ENCODE measurements at places on chromosomes 2 and 18.

GRCh38 chr2:70728128-70728527 is 39.9 kb downstream of the ADD2 start:
- DNase-seq: no peak

DNA sequence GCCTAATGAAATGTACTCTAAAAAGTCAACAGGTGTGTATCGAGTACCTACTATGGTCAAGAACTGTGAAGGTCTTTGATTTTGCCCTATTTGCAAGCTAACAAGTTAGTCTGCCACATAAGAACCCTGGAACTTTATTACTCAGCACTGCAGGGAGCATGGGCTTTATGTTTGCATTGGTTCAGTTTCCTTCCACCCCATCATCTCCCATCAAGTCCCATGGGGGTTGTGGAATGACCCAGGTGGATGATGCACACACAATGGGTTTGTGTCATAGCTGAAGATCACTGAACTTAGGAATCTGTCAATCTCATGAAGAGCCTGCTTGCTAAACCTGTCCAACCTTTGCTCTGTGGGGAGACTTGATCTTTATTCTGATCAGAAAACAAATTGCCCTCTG is 265.5 kb downstream of the RPRM start:
- no peak for DNase-seq

- no peak for DNase-seq
Observed at GRCh38 chr18:76518860-76519538, 24.0 kb upstream of the ZNF516 start.

DNA sequence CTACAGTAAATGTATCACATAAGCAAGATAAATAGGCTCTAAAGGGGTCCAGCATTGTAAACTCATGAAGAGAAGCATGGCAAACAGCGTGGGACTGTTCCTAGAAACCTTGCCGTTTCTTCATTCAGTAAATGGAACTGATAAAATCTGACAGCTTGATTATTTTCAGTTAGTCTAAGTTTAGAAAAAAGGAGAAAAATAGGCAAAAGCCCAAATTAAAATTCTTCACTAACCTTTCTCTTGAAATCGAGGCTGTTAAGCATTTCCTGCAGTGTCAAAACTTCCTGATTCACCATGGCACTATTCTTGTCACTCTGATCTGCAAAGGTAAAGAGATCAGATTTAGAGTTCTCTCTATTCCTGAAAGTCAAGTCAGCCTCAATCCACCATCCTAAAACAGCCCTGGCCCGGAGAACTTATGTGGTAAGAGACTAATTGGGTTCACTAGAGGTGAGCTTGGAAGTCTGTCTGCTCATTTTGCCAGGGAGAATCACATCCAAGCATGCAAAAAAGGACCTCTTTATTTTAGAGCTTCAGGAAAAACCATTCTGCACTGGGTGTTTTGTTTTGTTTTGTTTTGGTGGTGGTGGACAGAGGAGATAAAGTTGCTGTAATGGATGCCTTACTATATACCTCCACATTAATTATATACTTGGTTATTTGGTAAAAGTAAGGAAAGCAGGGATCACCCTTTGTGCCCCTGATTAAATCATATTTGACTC is 52.4 kb upstream of the STAT1 start:
- peak; percentile 25 for DNase-seq

DNA sequence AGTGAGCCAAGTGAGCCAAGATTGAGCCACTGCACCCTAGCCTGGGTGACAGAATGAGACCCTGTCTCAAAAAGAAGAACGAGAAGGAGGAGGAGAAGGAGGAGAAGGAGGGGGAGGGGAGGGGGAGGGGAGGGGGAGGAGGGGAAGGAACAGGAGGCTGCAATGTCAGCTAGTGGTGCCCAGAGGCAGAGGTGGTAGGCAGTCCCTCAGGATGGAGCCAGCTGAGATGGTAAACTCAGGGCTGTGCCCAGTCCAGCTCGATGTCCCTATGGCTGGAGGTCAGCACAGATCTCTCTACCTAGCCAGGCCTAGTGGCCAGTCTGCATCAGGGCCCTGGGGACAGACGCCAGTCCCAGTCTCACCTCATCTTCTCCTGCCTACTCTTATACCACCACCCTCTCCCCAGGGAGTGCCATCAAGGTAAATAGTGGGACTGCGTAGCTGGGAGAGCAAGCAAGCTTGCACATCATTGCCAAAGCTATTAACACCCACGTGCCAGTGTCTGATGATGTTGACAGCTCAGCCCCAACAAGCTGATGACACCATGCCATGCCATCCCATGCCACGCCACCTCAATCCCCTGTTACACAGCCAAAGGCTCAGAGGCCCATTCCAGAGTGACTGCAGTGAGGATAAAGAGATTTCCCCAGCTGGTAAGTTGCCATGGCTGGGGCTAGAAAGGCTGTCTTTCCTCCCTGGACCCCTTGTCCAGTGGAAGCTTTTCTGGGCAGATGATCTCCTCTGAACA is 7.6 kb upstream of the PLB1 start:
- no peak for DNase-seq

- no peak for DNase-seq
Observed at GRCh38 chr2:52629944-52630343, 1137.7 kb upstream of the CHAC2 start.

DNA sequence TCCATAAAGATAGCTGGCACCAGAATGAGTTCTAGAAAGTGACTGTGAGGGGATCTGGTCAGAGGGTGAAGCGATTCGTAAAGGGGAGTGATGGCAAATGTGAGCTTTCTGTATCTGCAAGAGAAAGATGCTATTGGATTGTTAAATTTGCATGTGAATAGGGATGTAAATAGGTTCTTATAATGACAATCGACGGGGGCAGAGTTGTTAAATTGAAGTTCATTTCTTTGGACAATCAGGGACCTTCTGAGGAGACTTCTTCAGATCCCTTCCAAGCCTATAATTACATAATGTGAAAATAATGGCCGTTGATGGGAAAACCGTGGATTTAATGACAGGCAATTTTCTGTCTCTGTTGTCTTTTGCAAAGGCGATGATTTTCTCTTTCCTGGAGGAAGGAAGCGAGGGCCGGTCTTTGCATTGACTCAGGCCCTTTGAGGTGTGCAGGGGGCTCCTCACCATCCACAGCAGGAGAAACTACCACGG is 52.2 kb upstream of the TMEM18 start:
- no peak for DNase-seq

- DNase-seq: peak; percentile 8
Observed at GRCh38 chr2:20448246-20448976, 1.5 kb downstream of the RHOB start.

- no peak for DNase-seq
Observed at GRCh38 chr18:79525556-79526467, 130.1 kb downstream of the NFATC1 start.

DNA sequence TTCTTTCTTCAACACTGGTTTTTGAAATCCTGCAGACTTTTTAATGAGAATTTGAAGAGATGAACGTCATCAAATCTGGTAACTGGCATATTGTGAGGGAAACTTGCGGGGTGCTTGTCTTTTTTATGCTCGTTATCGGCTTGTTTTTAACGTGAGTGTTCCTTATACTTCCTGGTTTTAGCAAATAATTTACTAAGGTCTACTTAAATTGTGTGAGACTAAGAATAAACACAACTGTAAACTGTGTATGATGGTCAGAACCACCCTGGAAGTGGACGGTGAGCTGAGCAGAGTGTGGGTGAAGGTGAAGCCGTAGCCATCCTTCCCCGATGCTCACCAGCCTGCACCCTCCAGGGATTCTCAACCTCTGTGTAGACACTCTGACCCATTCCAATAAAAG is 82.3 kb upstream of the CDC42EP3 start:
- DNase-seq: no peak

DNA sequence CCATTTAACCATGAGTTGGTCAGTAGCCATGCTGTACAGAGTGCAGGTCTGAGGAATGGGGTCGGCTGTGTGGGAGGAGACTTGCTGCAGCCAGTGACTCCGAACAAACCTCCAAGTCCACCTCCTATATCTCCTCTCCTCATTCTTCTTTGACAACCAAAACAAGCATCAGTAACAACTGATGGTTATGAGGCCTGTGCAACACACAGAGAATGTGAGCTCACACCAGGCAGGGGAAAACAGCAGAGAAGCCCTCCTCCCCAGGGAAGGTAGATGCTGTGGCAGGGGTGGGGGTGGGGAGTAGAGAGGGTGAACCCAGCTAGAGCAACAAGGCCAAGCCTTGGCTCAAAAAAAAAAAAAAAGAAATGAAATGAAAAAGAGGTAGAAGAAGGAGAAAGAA is 12.3 kb upstream of the CNGA3 start:
- DNase-seq: no peak

DNA sequence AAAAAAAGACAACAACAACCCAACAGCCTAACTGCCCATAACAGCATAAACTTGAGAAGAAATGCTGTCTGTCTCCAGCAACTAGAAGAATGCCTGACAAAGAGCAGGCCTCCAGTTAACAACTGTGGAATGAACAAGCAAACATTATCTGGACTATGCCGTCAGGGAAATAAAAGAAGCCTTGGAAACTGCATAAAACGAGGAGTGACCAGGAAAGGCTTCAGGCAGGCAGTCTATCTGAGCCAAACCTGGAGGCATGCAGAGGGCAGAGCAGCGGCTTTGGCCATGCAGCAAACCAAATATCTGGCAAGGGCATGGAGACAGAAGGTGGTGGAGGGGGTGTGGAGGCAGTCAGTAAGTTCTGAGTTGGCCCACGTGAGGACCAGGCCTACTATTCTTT is 11.1 kb downstream of the HES6 start:
- no peak for DNase-seq

DNA sequence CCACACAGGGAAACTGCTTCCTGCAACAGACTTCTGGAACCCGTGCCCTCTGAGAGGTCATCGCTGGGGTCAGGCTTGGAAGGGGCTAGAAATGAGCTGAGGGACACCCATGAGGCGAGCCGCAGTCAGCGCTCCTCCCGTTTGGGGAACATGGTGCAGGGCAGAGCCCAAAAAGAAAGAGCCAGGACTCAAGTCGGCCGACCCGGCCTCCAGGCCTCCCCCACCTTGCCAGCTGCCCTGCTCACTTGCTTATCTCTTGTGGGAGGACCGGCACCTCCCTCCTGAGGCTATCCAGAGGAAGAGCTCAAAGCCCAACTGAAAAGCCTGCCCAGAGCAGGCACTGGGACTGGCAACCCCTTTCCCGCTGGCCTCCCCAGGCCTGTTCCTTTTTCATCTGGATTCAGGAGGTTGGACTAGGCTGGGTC is 43.6 kb downstream of the SCTR start:
- DNase-seq: no peak

GRCh38 chr2:165369898-165370296 is 99.6 kb upstream of the CSRNP3 start:
- DNase-seq: no peak

DNA sequence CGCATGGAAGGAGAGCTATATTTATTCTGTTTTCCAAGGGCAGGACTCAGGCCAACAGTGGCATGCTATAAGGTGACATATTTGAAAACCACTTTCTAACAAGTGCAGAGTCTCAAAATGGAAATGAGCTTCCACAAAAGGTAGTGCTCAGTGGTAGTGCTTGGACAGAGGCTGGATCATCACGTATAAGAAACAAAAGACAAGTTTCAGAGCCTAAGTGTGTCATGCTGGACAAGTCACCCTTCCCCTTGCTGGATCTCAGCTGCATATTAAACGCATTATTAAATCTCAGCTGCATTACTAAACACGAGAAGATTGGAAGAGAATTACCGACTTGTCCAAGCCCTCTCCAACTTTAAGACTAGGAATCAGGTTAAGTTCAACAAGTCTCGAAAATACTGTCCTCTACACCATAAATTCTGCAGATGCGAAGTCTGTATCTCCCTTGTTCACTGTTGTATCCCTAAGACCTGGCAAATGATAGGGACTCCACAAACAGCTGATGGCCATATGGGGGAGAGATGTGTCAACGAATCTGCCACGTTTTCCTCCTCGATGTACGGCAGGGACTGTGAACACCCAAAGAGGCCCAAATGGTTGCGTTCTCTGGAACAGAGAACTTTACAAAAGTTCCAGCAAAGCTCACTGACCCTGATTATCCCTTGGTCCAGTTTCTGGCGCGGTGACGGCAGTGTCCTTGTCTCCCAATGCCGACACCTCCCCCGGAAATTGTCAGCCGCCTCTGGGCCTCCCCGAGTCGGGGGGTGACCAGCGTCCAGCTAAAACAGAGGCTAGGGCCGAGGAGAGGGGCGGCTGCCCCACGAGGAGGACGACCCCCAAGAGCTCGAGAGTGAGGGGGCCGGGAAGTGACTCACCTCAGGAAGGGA is 611 bp downstream of the NOL10 start:
- no peak for DNase-seq

GRCh38 chr2:147937744-147938349 is 82.7 kb downstream of the ORC4 start:
- peak; percentile 40 for DNase-seq

DNA sequence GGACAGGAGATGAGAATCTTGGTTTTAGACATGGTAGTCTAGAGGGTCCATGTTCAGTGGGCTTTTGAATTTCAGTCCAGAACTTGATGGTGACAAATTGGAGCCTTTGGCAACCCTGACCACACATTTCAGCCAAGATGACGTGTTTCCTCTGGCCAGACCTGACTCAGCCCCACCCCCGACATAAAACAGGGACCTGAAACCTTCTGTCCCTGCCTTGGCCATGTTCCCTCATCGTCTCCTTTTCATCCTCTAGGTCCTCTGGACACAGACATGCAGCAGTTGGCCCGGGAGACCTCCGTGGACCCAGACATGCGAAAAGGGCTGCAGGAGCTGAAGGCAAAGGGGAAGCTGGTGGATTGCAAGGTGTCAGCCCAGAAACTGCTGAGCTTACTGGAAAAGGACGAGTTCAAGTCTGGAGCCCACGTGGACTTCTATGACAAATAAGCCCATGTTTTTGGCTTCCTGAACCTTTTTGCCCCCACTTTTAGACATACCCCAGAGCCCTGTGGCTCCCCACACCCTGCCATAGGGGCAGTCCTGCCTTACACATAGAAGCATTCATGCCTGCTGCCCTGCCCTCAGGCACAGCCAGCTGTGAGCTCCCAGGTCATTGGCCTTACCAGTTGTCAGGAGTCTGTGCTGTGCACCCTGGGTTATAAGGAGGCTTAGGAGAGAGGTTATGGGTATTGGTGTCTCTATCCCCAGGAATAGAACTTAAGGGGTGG is 4.0 kb downstream of the SPR start:
- no peak for DNase-seq

DNA sequence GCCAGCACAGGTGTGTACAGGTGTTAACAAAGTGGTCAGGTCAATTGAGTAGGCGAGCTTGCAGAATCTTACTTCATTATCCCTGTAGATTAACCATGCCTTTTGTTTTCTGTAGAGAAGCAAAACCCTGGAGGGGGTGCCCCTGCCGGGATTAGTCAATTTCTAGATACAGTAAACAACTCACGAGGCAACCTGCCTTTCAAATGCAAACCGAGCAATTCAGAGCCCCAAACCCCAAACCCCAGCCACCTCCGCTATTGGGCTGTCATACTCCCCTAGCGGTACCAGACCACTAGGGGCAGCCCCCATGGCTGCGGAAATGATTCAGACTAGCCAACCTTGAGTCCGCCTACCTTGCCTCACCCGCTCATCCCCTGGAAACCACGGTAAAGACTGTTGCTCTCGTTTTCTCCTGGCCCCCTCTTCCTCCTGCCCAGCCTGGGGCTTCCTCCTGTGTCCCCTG is 61.4 kb upstream of the KIF5C start:
- peak; percentile 66 for DNase-seq

- no peak for DNase-seq
Observed at GRCh38 chr2:219392754-219393153, 5.0 kb upstream of the DNPEP start.

GRCh38 chr2:25169073-25169470 is 692 bp upstream of the POMC start:
- no peak for DNase-seq

GRCh38 chr2:85748985-85749875 is 4.6 kb upstream of the ATOH8 start:
- DNase-seq: no peak

All from CD4-positive, alpha-beta T cell treated with Interleukin-17A for 1 hour (primary cell).